D341Med (cell line): ENCODE measurements at places on chromosomes 2 and 18.

- no peak for DNase-seq
Observed at GRCh38 chr2:15009681-15010080, 377.2 kb downstream of the LRATD1 start.

GRCh38 chr18:58534535-58535301 is 94.2 kb downstream of the ALPK2 start:
- DNase-seq = no peak

DNA sequence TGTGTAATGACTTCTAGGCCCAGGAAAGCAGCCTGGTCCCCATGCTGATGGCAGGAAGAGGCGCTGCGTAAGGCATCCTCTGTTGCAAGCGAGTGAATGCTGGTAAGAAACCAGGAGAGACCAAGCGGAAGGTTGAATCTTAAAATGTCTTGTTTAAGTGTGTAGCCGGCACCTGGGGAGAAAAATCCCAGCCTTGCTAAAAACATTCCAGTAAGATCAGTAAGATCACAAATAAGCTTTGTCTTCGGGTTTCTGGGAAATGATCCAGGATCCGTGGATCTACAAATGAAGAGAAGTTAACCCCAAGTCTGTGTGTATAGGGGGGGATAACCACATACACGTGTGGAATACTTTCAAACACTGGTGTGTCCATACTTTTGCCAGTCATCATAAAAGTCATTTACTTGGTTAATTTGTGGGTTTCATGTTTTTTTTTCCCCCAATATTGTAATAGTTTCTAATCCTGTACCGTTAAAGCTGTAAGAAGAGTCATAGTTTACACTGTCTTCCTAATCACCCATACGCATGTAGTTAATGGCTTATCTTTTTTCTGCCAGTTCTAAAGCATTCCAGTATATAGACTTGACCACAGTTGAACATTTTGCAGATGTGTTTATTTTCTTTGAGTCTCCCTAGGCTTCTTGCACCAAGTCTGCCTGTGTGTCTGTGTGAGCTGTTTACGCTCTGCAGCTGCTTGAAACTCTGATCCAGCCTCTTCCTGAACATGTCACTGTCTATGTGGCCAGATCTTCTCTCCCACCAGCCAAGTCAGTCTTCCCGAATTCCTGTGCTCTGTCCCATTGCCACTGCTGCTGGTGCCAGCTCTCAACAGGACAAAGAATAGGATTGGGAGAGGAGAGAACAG is 135.9 kb upstream of the ARL4C start:
- DNase-seq = no peak

- no peak for DNase-seq
Observed at GRCh38 chr18:60809937-60810336, 437.4 kb upstream of the MC4R start.

DNA sequence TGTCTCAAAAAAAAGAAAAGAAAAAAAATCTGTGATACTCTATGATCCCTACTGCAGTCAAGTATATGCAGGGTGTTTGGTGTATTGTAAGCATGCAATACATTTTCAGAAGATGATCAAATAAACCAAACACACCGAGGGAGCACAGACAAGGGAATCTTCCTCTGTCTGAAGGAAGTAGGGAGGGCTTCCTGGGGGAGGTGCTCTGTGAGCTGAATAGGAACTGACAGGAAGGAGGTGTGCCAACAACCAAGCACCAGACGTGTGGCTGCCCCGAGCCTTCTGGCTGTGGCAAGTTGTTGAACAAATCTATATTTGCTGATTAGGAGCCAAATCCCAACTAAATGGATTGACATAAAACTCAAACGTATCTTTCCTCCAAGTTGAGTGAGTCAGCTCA is 14.6 kb downstream of the THNSL2 start:
- DNase-seq = no peak

DNA sequence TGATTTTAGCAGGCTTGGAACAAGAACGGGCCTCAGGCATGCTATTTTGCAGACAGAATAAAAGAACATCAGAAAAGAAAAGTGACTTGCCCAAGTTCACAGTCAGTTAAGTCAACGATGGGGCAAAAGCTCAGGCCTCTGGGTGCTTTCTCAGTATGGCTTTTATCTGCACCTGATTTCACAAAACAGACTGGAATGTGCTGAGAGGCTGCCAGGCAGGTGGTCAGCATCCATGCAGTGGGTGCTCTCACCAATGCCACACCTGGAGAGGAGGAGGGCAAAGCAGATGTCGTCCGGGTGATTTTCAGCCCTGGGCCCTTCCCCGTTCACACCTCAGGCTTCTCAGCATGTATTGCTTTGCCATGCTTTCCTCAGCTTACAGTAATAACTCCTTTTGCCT is 854.6 kb downstream of the RNF144A start:
- DNase-seq = no peak

- DNase-seq = peak; percentile 19
Observed at GRCh38 chr2:58110765-58111164, 64.2 kb downstream of the VRK2 start.

GRCh38 chr18:58541146-58541788 is 87.6 kb downstream of the ALPK2 start:
- DNase-seq = peak; percentile 57

DNA sequence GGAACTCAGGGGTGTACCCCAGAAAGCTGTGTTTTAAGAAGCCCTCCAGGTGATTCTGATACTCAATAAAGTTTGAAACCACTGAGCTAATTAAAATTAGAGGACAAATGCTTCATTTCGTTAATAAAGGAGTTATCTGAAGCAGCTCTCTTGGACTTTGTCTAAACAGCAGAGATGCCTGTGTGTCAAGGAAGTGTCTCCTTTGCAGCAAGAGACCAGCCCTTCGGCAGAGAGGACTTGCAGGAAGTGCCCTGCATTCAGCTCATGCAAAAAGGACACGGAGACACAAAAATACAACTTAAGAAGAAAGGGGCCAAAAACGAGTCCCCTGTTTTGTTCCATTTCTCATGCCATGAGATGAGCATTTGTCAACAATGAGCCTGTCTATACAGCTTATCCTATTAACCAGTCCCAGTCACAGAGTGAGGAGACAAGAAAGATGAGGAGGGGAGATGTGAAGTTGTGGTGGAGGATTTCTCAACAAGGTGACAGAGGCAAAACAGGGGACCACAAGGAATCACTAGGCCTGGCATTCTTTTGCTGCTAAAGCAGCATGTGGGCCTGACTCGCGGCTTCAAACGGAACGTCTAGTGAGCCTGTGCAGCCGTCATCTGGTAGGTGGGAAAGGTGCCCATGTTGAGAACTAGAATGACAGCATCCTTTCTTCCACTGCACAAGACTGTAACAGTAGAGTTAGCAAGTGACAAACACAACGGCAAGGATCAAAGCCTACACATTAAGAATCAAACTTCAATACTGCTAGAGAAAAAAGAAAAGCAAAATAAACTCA is 152.3 kb downstream of the ANTXR1 start:
- DNase-seq = no peak

DNA sequence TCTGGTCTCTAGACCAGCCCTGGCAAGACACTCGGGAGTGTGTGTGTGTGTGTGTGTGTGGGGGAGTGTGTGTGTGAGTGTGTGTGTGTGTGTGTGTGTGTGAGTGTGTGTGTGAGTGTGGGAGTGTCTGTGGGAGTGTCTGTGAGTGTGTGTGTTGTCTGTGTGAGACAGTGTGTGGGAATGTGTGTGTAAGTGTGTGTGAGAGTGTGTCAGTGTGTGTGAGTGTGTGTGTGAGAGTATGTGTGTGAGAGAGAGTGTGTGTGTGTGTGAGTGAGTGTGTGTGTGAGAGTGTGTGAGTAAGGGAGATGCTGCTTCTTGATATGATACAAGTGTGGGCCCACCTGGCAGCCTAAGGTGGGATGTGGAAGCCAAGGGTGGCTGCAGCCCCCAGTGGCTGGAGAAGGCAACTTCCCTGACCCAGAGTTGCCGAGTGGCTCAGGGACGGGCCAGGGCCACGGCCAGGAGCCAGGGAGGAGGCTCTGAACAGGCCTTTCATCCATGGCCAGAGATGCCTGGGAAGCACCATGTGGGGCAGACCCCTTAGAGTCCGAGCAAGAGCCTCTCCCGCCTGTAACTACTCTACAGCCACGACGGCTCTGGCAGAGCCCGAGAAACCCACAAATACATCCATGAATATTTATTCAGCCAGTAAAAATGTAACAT is 159.3 kb upstream of the MYCN start:
- no peak for DNase-seq

DNA sequence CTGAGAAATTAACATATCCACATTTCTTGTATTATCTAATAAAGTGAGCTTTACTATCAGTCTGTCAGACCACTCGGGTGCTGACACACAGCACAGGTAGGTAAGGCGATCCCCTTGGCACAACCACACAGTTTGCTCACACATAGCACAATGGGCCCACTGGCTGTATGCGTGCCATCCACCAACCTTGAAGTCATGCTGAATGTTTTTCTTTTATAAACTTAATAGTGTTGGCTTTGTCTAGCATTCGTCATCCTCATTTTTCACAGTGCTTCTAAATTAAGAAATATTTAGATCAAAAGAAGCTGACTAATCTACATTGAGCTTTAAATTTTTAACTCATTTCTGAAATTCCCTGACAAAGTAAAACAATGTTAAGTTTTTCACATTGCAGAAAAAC is 50.0 kb upstream of the PAPOLG start:
- DNase-seq = no peak

GRCh38 chr2:100981011-100981410 is 21.1 kb upstream of the RPL31 start:
- DNase-seq = no peak

- peak; percentile 81 for DNase-seq
Observed at GRCh38 chr2:133844214-133844892, 276.1 kb upstream of the NCKAP5 start.

DNA sequence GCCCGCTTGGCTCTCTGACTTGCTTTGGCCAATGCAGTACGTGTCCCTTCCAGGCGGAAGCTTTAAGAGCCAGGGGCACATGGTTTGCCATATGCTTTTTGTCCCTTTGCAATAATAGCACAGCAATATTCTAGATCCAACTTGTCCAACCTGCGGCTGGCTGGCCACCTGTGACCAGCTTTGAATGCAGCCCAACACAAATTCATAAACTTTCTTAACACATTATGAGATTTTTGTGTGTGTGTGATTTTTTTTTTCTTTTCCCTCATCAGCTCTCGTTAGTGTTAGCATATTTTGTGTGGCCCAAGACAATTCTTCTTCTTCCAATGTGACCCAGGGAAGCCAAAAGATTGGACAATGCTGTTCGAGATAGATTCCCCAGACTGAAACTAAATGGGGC is 119.3 kb upstream of the SIX3 start:
- no peak for DNase-seq

GRCh38 chr2:217995731-217996231 is 7.0 kb downstream of the TNS1 start:
- no peak for DNase-seq

DNA sequence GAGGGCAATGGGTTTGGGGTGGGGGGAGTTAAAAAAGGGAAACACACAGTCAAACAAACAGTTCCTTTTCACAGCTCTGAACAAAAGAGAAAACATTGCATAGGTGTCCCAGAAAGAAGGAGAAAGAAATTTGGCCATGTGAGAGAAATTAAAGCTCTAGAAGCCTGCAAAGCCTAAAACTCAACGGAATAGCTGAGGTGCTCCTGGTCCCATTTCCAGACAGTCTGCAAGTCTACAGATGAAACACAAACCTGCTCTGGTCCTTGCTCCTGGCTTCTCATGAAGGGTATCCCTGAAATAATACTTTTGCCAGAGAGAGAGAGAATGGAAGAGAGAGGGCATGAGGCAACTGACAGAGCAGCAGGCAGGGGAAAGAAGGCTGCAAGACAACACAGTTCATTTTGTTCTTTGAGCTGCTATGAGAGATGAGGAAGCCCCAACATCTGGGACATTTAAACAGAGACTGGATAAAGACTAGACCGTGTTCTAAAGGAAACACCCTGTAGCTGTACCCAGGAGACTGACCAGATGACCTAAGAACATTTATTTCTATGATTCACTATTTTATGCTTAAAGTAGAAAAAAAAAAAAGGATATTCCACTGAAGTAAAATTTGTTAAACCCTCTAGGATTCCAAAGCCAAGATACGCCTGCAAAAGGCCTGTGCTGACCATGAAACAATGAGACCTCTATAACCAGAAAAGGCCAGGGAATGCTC is 57.3 kb upstream of the CYP26B1 start:
- DNase-seq = no peak

DNA sequence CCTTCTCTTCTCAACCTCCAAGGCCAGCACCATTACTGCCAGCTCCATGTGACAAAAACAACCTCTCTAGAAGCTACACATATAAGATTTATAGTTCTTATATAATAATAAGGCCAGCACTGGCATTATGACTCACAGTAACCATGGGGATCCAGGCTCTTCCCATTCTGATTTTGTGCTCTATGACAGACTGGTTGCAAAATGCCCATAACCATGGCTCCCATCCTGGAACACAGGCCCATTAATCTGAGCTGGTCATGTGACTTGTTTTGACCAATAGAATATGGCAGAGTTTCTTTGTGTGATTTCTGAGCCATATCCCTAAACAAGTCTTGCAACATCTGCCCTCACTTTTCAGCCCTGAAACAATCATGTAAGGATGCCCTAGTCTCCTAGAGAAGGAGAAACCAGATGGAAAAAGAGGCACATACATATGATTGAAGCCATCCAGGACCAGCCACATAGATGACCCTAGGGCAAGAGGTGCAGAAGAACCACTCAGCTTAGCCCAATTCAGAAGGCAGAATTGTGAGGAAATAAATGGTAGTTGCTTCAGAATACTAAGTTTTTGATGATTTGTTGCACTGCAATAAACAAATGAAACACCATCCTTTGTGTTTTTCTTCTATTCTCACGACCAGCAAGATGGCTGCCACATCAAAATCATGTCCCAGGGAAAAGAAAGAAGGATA is 173.9 kb downstream of the SUCLG1 start:
- DNase-seq = no peak

- DNase-seq = no peak
Observed at GRCh38 chr2:238558456-238559099, 131.9 kb downstream of the ASB1 start.

DNA sequence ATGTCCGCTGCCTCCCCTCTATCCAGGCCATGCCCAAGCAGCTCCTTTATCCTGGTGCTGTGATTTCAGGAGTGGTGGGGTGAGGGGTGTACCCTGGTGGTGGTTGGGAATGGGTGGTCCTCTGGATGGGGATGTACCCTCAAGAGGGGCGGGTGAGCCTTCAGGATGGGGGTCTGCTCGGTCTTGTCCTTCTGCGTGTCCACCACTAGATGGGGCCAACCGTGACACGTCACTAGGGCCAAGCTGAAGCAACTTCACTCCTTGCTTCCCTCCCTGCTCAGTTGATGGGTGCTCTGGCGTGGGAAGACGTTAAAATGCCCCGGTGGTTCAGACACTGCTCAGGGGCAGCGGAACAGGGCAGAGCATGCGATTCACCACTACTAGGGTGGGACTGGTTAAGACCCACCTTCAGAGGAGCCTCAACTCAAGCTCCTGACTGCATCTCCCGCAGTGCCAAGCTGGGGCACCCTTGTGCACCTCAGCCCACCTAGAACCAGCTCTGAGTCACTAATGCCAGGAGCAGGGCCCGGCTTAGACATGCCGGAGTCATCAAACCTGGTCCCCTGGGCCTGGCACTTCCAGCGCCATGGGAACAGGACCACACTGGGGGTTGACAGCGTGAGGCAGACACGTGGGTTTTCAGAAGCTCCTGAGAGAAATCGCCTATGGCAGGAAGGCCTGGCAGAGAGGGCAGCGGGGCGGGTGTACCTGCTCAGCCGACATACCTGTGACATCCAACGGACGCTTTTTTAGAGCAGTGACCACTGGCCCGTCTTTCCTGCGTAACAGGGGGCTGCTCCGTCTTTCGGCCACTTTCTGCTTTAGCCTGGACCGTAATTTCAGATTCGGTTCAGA is 256.7 kb downstream of the HDAC4 start:
- peak; percentile 73 for DNase-seq
